ENCODE measurements at places on chromosomes 13 and 19. TPM values are rescaled to one million over a fixed set of nuclear protein-coding genes. Genes with fewer than 3 reads are reported as not detected.
A peak's percentile ranks its signal among the peaks of the same experiment; 100 is the strongest.

- peak; percentile 34 for DNase-seq
These were observed at the start of gene CCDC70 for GRCh38 chr13:51861723-51862300. CCDC70 (plus strand) TSS chr13:51861969; CDS start chr13:51865412, 3,443 bp downstream.

DNA sequence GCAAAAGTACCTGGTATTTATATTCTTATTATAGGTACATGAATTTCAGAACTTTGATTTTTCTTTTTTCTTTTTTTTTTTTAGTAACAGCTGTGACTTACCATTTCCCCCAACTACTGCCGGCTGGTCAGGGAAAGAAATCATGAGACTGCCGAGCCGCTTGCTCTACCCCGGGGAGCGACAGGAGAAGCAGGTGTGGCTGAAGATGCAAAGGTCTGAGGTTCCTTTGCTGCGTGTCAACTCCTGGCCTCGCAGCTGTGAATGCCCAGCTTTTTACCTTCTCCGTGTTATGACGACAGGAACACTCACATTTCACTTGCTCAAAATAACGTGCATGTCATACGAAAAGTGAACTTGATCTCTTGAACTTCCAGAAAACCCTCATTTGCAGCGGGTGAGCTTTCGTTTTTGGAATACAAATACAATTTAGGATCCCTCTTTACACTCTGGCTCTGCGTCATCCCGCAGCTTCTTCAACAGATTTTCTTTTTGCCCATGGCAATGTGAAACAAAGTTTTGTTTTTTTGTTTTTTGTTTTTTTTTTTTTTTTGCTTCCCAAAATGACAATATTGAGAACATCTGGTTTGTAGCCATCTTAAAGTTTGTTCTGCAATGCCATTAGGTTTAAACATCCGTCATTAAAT is 117.9 kb downstream of the EFNB2 start:
- DNase-seq = peak; percentile 17

Gene ADAT3
- total RNA-seq = 6.0 TPM

Gene RFX1
- total RNA-seq = 2.2 TPM

Data from LHCN-M2 (cell line).